ELF-1 (cell line): ENCODE measurements at places on chromosomes 6 and 20.

DNA sequence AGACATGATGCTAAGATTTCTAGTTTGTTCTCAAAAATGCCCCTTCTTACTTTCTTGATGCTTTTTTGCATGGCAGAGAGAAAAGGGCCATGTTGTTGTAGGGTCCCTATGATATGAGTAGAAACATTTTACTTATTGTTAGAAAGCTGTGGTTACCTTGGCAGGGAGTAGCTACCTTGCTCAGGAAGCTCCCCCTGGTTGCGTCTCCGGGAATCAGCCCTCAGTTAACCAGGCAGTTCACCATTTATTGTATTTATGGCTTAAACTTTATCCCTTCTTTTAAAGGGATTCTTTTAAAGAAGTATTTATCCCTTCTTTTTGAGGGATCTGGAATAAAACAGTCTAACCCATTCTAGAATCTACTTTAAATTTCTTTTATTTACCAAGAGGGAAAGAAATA, 113.9 kb upstream of the PROKR2 start:
- DNase-seq, result no peak

DNA sequence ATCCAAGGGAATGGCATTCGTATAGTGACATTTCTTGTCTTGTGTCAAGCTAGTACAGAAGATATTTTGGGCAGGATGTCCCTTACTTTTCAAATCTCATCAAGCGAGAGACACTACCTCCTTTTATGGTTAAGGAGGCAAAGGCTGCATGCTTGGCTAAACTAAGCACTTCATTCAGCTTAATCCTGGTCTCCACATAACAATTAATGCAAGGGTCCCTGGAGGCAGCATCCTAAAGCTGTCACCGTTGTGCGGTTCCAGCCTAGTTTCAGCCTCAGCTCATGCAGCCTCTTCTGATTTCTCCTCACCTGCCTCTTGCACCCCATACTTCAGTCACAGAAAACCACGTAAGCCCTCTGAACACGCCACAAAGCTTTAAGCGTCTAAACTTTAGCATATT, 67.1 kb upstream of the SLC22A23 start:
- no peak for DNase-seq

DNA sequence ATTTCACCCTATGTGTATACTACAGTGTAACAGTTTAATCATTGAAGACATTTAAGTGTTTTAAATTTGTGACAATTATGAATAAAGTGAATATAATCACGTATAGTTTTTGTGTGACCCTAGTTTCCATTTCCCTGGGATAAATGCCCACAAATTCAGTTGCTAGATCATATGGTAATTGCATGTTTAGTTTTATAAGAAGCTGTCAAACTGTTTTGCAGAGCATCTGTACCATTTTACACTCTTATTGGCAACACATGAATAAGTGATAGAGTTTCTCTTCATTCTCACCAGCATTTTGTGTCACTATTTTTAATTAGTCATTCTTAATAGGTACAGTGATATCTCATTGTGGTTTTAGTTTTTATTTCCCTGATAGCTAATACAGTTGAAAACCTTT, 7.3 kb downstream of the VTA1 start:
- no peak for DNase-seq

GRCh38 chr6:49662892-49663261, 26.2 kb upstream of the RHAG start:
- DNase-seq, result no peak

DNA sequence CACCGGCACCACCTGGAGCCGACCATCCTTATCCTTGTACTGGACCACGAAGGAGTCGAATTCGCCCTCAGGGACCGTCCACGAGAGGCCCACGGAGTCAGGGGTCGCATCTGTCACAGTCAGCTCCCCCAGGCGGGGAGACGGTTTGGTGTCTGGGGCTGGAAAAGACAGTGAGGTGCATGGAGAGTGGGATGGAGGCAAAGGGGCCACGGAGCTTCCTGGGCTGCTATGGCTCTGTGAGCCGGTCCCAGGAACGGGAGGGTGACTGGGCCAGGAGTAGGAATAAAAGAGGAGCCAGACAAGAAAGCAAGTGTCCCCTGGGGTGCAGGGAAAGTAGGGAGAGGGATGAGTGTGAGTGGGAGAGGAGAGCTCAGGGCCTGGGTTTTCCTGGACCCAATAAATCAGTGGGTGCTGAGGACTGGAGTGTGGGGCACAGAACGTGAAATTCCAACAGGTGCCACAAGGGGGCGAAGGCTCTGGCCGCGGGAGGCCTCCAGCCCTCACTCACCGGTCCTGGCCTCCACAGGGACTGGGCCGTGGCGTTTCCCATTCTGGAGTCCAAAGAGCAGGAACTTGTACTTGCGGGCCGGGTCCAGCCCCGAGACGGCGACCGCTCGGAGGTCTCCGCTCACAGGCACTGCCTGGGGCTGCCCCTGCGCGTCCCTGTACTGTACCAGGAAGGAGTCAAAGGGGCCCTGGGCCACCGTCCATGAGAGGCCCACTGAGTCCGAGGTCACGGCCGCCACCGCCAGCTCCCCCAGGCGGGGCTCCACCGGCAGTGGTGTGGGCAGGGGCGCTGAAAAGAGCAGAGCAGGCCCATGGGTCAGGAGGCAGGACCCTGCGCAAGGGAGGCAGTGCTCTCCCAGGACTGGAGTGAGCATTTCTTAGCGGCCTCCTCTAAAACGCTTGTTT, 9.9 kb downstream of the CYP21A2 start:
- peak; percentile 88 for DNase-seq

- DNase-seq, result no peak
These were observed 242.0 kb downstream of the FUT9 start for GRCh38 chr6:96257751-96258150.

- peak; percentile 51 for DNase-seq
These were observed 94.5 kb upstream of the PTPN1 start for GRCh38 chr20:50415516-50416268.

GRCh38 chr6:12385316-12385715, 95.2 kb downstream of the EDN1 start:
- DNase-seq, result no peak

DNA sequence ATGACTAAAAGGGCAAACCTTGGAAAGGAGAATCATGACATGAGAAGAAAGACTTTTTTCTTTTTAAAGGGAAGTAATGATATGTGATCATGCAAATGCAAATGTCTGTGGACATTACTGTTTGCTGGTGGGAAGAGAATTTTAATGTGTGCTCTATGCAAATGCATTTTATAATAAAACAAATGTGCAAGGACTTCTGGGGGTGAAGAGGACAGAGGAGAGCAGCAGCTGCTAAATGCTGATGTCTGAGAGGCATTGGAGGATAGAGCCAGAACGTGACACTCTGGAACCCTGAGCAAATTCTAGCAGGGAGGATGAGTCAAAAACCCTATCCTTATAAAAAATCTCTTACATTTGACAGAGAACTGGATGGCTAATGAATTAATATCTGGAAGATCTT, 69.1 kb upstream of the BEND3 start:
- no peak for DNase-seq

DNA sequence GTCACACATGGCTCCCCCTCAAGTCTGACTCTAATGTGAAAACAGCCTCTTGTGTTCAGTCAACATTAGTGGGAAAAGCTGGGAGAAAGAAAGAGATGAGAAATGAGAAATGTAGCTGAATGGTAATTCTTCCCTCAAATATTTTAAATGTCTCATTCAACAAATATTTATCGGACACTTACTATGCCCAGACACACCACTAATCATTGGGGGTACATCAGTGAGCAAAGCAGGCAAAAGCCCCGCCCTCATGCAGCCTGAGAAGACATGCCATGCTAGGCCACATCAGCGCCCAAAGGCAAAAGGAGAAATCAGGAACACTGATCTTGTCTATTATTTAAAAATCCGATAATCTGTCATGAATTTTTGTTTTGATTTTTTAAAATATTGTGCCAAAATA, 89.9 kb upstream of the ASF1A start:
- DNase-seq, result no peak

DNA sequence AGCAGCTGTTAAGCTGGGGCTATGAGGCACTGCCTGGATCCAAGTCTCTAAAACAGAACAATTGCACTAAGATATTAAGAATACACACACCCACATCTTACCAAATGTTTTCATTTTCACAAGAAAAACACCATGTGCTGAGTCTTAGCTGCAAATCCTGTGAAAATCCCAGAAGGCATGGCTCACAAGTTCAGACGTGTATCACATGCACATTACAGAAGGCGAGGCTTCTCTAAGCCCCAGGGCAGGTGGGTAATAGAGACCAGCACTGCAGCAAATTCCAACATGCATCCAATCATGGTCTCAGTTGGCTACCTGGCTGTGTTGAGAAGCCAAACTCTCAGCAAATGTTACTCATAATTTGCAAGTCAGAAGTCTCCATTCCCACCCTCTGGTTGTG, 16.2 kb upstream of the CST3 start:
- no peak for DNase-seq

DNA sequence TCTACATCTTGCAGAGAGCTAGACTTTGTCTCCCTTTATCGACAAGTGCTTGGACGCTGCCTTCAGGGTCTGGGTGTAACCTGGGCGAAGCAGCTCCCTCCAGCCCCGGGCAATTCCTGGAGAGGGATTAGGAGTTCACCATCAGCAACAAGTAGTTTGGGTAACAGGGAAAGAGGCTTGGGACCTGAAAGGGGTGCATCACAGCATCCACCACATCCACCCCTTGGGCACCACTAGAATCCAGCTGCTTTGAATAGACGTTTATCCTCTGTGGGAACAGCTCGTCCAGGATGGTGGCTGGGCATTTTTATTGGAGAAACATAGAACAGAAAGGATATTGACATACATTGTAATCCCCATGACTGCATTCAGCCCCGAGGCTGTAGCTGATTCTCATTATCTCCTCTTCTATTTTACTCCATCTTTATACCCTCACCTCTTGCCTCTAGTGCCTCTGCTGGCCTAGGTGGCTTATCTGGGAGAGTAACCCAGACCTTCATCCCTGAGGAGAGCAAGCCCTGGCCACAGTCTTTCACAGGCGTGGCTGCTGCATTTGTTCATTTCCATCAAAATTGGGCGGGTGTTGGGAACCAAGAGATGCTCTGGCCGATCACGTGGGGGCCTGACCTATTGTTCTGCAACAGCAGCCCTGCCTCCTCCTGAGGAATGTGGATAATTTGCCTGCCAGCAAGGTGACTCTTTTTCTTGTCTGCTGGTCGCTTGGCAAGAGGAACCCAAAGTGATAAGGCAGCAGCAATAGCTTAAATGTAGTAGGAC, 109.2 kb upstream of the RALGAPA2 start:
- DNase-seq, result peak; percentile 94

- no peak for DNase-seq
These were observed 81.0 kb downstream of the TFAP2C start for GRCh38 chr20:56710125-56710524.

DNA sequence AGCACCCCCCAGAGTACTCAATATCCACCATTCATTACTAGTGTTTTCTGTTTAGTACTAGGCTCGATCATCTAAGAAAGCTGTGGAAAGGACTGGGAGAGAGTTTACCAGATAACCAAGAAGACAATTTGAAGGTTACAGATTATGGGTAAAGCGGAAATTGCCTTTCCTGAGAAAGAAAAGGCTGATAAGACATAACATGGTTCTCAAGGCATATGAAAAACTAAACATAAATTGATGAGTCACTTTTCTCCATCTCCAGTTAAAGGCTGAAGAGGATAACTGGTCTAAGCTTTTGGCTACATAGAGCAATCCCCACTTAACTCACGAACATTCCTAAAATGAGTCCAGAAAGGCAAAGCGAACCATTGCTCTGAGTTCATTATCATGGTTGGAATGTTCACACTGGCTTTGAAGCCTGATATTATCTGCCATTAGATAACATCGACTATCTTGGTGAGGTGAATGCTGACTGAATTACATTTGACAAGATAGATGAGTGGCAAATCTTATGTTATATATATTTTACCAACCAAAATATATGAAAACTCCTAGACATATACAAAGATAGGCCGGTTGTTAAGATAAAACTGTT, 65.8 kb downstream of the BTBD9 start:
- no peak for DNase-seq

- DNase-seq, result no peak
These were observed 252.9 kb upstream of the NRSN1 start for GRCh38 chr6:23873161-23873560.

DNA sequence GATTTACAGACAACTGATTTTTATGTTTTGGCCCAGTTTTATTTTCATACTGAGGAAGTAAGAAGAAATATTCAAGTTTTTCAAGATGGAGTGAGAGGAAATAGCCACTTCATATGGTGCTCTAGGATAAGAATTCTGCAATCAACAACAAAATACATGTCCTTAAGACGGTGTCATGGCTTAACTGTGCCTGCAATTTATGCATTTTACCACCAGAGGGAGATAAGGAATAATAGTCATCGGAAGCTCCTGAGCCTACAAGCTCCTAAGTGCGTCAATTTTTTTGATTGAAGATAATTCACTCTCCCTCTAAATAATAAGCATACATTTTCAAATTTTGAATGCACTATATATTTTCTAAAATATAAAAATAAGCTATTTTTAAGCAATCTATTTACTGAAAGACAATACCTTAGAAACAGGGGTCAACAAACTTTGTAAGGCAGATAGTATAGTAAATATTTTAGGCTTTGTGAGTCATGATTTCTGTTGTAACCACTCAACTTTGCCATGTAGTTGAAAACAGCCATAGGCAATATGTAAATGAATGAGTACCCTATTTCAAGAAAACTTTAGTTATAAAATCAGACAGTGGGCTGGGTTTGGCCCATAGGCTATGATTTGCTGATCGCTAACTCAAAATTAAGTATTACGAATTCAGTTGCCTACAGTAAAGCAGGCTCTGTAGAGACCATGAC, 230.9 kb upstream of the DTNBP1 start:
- no peak for DNase-seq

GRCh38 chr6:35717449-35718374, 19.1 kb upstream of the ARMC12 start:
- DNase-seq, result peak; percentile 22

DNA sequence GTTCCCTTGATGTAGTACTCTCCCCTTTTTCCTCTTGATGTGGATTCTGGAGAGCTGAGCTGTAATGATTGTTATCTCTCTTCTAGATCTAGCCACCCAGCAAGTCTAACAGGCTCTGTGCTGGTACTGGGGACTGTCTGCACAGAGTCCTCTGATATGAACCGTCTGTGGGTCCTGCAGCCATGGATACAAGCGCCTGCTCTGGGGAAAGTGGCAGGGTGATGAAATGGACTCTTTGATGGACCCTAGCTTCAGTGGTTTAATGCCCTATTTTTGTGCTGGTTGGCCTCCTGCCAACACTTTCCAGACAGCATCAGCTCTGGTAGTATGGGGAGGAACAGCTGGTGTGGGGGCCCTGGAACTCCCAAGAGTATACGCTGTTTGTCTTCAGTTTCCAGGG, 216.3 kb downstream of the ADGRG6 start:
- peak; percentile 72 for DNase-seq

- DNase-seq, result no peak
These were observed 4.7 kb downstream of the ZBTB24 start for GRCh38 chr6:109478222-109478805.

- peak; percentile 89 for DNase-seq
These were observed 20.7 kb upstream of the ZNF76 start for GRCh38 chr6:35238843-35239289.

DNA sequence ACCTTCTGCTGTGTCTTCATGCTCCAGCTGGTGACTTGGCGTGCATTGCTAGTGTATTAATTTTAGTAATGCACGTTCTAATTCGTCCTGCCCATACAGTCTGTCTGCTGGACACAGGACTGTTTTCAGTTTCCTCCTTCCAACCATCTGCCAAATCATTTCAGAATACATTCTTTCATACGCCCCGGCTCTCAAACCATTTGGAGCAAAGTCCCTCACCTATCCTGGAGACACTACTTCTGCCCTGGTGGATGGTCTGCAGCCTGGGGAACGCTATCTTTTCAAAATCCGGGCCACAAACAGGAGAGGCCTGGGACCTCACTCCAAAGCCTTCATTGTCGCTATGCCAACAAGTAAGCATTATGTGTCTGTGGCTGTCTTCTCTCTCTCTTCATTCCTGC, 60.5 kb downstream of the FNDC1 start:
- no peak for DNase-seq

GRCh38 chr6:37007340-37008043, 2.0 kb downstream of the FGD2 start:
- no peak for DNase-seq
